Pericardium fibroblast (primary cell): ENCODE measurements at places on chromosomes 7 and 10. TPM values are rescaled to one million over a fixed set of nuclear protein-coding genes. Genes with fewer than 3 reads are reported as not detected.

The ASZ1 gene
- total RNA-seq, result not detected in 2 replicates

The CHST15 gene
- total RNA-seq, result 7.3 and 20.4 TPM in 2 replicates

The MOGAT3 gene
- total RNA-seq, result not detected in 2 replicates

The DLX6 gene
- not detected in 2 replicates for total RNA-seq

The CUBN gene
- total RNA-seq, result 0.47 and 0.77 TPM in 2 replicates

The DOCK4 gene
- 6.2 and 7.1 TPM in 2 replicates for total RNA-seq

The TEX36 gene
- not detected in 2 replicates for total RNA-seq

The LIPJ gene
- not detected in 2 replicates for total RNA-seq

The GALNT11 gene
- 39.6 and 40.0 TPM in 2 replicates for total RNA-seq

The SDK1 gene
- 2.4 and 2.5 TPM in 2 replicates for total RNA-seq

The ZCWPW1 gene
- 0.58 and 2.4 TPM in 2 replicates for total RNA-seq

The PAX4 gene
- total RNA-seq, result not detected in 2 replicates

The JCAD gene
- total RNA-seq, result 11.3 and 16.6 TPM in 2 replicates

The ZNF212 gene
- 3.0 and 5.4 TPM in 2 replicates for total RNA-seq

The INA gene
- 0.09 and 0.12 TPM in 2 replicates for total RNA-seq

The GIMAP1 gene
- not detected in 2 replicates for total RNA-seq

The GSTO2 gene
- 0.23 and 0.51 TPM in 2 replicates for total RNA-seq

The TMEM236 gene
- under 0.01 TPM in 1 of 2 replicates, not detected in the other for total RNA-seq

The PDLIM1 gene
- total RNA-seq, result 20.1 and 41.1 TPM in 2 replicates

The AQP1 gene
- total RNA-seq, result 10.9 and 133 TPM in 2 replicates

The TBXAS1 gene
- 4.9 and 6.1 TPM in 2 replicates for total RNA-seq

The OR9A2 gene
- total RNA-seq, result not detected in 2 replicates

The CARD11 gene
- total RNA-seq, result 0.26 and 0.70 TPM in 2 replicates

The PRPS1L1 gene
- total RNA-seq, result not detected in 2 replicates

The TSPAN15 gene
- total RNA-seq, result 0.82 and 4.0 TPM in 2 replicates

The CCDC172 gene
- not detected in 2 replicates for total RNA-seq

The COX19 gene
- total RNA-seq, result 5.3 and 5.4 TPM in 2 replicates

The ANKRD1 gene
- 28.0 and 189 TPM in 2 replicates for total RNA-seq

The CTAGE15 gene
- total RNA-seq, result not detected in 2 replicates

The LGI1 gene
- total RNA-seq, result not detected in 2 replicates

The RBM20 gene
- total RNA-seq, result 0.12 TPM in 1 of 2 replicates, not detected in the other

The PRDX3 gene
- 119 and 137 TPM in 2 replicates for total RNA-seq

The NKX1-2 gene
- total RNA-seq, result not detected in 2 replicates

The SLC13A1 gene
- not detected in 2 replicates for total RNA-seq

The SLC26A3 gene
- not detected in 2 replicates for total RNA-seq

The FAM13C gene
- 1.3 and 3.9 TPM in 2 replicates for total RNA-seq

The SPACDR gene
- total RNA-seq, result 8.4 TPM in 1 of 2 replicates, not detected in the other

The DNAH11 gene
- total RNA-seq, result 0.23 TPM in 1 of 2 replicates, not detected in the other

The TMEM178B gene
- total RNA-seq, result under 0.01 TPM in 2 replicates

The PTN gene
- total RNA-seq, result 7.4 and 9.5 TPM in 2 replicates

The PTPRE gene
- 0.43 and 1.1 TPM in 2 replicates for total RNA-seq

The ITGA8 gene
- 0.94 and 3.5 TPM in 2 replicates for total RNA-seq

The AKR1C8 gene
- not detected in 2 replicates for total RNA-seq

The OR2A5 gene
- not detected in 2 replicates for total RNA-seq

The MPLKIP gene
- total RNA-seq, result 88.9 and 95.5 TPM in 2 replicates
